ENCODE measurements at places on chromosomes 3 and 15.

- DNase-seq, result no peak
These were observed 156.2 kb upstream of the LMCD1 start for GRCh38 chr3:8345398-8345797.

DNA sequence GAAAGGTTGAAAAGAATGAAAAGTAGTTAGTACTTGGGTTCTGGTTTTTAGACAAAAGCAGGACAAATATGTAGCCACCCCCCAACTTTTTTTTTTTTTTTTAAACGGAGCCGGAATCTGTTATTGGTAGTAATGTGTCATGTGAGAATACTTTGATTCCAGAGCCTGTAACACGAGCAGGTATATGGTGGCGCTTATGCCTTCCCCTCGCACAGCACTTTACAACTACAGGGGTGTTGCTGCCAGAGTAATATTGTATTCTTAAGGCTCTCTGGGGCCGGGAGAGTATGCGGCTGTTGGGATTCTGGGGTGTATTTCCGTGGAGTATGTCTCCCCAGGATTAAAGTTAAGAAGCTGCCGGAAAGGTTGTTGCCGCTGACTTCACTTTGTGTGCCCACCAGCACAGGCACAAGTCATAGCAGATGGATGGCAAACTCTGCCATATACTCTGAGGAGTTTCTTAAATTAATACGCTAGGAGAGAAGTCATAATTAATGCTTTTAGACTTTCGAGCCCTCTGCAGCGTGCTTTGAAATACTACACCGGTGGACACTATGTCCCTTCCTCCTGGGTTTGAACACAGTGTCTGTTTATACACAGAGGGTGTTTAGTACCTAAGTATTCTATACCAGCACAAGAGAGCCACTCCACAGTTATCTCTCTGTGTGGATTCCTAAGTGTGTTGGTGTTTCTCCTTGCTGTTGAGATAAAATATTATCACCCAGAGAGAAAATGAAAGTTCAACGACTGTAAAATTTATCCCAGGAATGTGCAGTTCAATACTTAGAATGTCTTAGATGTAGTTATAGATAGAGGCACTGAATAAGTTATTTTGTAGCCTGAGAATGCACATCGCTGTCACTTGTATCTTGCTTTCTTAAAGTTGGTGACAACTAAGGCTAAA, 1.4 kb downstream of the MBNL1 start:
- DNase-seq, result no peak

DNA sequence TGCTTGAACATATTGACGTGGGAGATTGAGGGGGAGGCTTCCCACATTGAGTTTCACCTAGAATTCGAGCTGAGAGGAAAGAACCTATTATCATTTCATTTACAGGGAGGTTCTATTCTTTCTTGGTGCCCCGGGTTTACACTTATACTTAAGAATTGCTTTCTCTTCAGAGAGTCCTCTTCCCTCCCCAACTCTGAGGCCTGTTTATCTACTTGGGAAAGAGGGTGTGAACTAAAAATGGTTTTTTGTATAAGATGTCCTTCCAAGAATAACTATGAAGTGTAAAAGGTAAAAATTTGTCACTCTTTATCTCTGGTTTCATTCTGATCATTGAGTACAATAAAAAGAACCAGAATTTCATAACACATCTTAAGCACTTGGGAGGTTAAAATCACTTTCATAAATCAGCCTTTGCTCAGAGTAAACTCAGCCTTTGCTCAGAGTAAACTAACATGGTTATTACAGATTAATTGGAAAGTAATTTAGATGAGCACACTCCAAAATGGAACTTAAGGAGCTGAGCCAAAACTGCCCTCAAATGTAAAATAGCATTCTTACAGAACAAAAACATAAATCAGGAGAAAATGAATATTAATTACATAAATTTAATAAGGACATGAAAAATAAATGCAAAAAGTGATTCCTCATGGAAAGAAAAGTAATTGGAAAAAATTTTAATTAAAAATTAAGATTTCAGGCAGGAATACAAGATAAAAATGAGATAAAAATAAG, 75.2 kb downstream of the GADL1 start:
- no peak for DNase-seq

GRCh38 chr3:72011485-72011884, 226.5 kb upstream of the PROK2 start:
- DNase-seq, result no peak

DNA sequence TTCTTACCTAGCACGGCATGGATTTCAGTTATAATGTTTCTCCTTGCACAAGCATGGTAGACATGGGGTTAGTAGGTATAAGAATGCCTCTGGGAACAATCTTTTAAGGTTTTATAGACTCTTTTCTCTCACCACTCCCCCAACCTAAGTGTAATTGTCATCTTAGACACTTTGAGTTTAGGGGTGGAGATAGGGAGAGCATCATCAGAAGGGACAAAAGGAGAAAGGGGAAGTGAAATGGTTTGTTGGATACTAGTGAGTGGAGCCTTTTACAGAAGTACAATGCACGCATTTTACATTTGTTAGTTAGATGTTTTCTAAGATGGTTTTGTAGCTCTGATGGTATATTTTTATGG, 189.2 kb downstream of the TP63 start:
- no peak for DNase-seq

GRCh38 chr3:78141269-78141668, 1101.4 kb downstream of the ROBO2 start:
- DNase-seq, result no peak

- DNase-seq, result no peak
These were observed 221.2 kb downstream of the IGSF11 start for GRCh38 chr3:118813472-118813871.

GRCh38 chr3:156390846-156391245, 164.1 kb downstream of the SSR3 start:
- no peak for DNase-seq

- no peak for DNase-seq
These were observed 223.7 kb upstream of the BHLHE40 start for GRCh38 chr3:4755566-4755965.

GRCh38 chr3:173761161-173761560, 363.6 kb downstream of the NLGN1 start:
- no peak for DNase-seq

DNA sequence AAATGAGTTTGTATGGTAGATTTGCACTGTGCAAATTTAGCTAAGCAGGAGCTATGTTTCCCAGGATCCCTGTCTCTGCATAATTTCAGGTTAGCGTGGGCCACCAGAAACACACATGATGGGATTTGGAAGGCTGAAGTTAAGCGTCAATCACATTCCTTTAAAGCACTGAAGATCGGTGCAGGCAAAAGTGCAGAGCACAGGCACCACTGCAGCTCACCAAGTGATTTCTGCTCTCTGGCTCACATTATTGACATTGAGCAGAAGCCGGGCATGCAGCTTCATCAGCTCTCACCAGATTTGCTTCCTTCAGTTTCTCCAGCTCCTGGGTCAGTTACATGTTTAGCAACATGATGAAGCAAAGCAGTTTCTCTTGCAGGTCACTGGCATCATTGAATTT, 256.4 kb upstream of the TGFBR2 start:
- no peak for DNase-seq

DNA sequence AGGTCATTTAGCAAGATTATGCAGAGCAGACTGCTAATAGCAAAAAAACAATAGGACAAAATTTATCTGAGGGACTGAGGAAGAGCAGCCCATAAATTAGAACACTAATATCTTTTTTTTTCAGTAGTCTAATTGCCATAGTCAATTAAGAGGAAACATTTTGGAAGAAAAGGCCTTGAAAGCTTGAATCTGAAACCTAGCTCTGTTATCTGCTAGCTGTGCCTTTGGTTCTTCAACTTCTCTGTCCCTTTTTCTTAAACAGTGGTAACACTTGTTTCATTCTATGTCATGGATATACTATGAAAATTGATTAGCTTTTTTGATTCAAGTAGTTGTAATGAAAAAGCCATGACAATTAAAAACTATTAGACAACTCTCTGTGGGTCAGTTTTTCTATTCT, 1.7 kb downstream of the ATR start:
- peak; percentile 12 for DNase-seq

GRCh38 chr3:7651274-7651673, 790.4 kb downstream of the GRM7 start:
- no peak for DNase-seq
